Stimulated activated CD8-positive, alpha-beta memory T cell treated with anti-CD3 and anti-CD28 coated beads, Interleukin-4, amount 100 ng/mL, for 4 hours (primary cell): ENCODE measurements at places on chromosomes 2 and 18.

DNA sequence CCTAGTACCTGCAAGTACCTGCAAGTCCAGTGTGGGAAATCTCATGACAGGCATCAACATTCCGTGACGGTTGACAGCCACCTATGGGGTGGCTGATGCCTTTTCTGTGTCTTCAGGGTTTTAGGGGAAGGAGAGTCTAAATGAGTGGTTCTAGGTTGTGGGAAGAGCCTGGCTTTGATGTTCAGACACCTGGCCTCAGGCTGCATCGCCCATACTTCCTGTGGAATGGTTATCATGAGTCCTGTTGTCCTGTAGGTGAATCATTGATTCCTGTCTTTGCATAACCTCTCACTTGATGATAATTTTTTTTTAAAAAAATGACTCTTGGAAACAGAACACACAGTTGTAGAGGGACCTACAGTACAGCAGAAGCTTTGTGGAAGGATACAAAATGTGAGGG is 108.9 kb downstream of the NEDD4L start:
- no peak for DNase-seq

GRCh38 chr2:233227346-233227978 is 24.0 kb upstream of the ATG16L1 start:
- no peak for DNase-seq

DNA sequence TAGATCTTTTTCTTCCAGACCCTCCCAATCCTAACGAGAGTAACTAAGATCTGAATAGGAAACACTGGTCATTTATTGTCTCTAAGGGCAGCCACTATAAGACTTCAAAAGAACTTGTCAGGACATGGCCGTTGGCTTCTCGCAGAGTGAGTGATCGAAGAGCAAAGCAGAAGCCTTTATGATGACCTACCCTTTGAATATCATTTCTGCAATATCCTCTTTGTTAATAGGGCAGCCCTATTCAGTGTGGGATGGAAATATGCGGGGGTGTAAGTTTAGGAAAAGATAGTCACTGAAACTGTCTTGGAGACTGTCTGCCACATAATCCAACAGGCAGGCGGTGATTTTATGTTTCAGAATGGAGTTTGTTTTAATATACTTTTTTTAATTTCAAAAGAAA is 70.9 kb downstream of the FBXO36 start:
- DNase-seq: no peak

- DNase-seq: no peak
Measured at GRCh38 chr2:102929721-102930120, 167.9 kb downstream of the TMEM182 start.

DNA sequence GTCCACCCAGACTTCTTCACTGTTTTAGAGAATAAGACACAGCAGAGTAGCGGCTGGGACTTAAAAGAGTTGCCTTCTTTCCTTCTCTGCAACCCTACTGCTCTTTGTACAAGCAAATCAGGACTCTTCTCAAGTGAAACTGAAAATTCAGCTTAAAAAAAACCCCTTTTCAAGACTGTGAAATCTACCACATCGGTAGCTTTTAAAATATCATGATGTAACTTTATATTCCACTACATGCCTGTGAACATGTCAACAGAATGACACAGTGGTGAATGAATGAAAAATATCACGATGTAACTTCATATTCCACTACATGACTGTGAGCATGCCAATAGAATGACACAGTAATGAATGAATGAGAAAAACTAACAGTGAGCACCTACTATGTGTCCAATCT is 53.4 kb downstream of the TCF4 start:
- DNase-seq: no peak

DNA sequence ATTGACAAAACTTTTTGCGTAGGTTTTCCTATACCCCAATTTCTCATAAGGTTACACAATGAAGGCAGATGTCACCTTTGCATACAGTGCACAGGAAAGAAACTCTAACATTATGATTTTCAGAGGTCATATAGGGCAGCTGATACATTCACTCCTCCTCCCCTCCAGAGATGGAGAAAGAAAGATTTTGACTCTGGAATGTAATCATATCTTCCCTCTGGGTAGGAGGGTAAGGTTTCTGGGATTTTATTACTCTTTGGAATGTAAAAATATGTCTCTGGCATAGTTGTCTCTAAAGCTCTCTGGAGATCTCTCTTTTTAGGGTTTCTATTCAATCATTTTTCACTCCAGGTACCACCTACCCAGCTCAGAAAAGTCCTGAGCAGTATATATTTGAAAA is 398.3 kb downstream of the GPD2 start:
- DNase-seq: no peak

GRCh38 chr2:66522611-66523376 is 87.9 kb downstream of the MEIS1 start:
- DNase-seq: no peak

GRCh38 chr2:212797484-212798205 is 259.0 kb upstream of the ERBB4 start:
- no peak for DNase-seq

DNA sequence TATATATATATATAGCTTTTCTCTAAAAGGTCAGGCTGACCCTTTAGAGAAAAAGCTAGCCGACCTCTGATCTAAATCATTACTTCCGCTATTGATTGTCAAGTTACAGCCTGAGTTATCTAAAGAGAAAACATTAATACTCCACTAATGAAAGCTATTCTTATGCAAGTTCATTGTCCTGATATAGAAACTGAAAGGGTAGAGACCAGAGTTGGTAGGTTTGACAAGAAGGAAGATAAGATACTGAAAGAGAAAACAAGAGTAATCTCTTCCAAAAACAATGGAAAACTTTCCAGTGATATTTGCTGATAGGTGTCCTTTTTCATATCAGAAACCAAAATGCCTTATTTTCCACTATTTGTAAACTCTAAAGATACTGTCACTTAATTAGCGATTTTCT is 62.8 kb upstream of the SLC39A10 start:
- no peak for DNase-seq

- DNase-seq: no peak
Measured at GRCh38 chr2:217223222-217223930, 363.5 kb upstream of the TNP1 start.

GRCh38 chr2:235494716-235495372 is 1.0 kb downstream of the AGAP1 start:
- DNase-seq: no peak

DNA sequence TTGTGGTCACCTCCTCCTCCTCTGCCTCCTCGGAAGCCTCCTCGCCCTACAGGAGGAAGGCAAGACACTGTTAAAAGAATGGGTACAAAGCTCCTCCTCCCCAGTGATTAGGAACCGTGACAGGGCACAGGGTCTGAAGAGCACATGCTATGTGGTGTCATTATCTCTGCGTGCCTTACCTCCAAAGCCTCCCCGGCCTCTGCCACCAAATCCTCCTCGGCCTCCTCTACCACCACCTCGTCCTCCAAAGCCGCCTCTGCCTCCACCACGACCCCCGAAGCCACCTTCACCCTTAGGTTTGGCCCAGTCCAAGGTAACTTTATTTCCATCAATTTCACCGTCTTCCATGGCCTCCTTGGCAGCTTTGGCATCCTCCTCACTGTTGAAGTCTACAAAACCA is 9.1 kb downstream of the NCL start:
- no peak for DNase-seq

GRCh38 chr2:97963880-97964279 is 31.9 kb downstream of the TMEM131 start:
- no peak for DNase-seq

GRCh38 chr2:73415906-73416305 is 30.3 kb downstream of the ALMS1 start:
- DNase-seq: no peak

GRCh38 chr18:27276886-27277285 is 91.8 kb upstream of the CHST9 start:
- no peak for DNase-seq

GRCh38 chr2:9741110-9741509 is 102.2 kb upstream of the TAF1B start:
- no peak for DNase-seq

DNA sequence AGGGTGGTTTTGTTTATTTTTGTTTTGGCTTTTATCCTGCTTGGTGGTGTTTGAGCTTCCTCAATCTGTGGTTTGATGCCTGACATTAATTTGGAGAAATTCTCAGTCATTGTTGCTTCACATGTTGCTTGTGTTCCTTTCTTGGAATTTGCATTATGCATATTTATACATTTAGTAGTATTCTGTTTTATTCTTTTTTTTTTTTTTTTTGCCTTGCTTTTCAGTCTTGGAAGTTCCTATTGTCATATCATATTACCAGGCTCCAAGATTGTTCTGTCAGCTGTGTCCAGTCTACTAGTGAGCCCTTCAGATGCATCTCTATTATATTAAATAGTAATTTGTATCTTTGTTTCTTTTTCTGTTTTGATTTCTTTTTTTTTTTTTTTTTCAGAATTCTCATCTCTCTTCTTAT is 77.0 kb downstream of the EPC2 start:
- DNase-seq: no peak

GRCh38 chr2:175769200-175769599 is 232.9 kb downstream of the LNPK start:
- no peak for DNase-seq

DNA sequence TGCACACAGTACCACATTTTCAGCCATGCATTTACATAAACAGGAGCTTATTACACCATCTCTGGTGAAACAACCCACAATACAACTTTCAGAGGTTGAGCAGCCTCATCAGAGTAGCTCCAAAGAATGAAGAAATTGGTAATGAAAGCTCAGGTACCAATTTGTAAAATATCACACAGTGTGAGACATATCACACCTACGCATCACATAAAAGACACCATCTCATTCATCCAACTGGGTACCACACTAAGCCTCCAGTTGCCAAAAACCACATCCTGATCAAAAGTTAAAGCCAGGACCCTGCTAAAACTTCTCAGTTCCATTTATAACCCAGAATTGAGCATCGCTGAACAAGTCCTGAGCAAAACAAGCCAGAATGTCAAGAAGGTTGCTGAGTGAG is 4.6 kb downstream of the TMEM163 start:
- no peak for DNase-seq

DNA sequence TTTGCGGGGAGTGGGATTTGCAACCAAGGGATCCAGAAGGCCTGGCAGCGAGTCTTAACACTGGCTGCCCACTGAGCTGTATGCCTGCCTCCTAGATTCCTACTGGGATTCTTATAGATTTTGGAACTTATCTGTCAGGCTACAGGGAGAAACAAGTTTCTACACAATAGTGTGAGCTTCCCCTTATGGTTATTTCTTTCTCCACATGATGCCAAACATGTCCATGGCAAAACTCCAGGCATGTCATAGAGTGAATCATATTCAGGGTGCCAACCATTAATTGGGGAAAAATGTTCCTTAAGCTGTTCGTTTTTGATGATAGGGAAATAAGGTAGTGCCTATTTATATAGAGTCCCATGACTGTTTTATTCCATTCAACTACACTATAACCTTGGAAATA is 1185.2 kb upstream of the CELF4 start:
- DNase-seq: no peak

GRCh38 chr2:117621326-117621725 is 193.2 kb upstream of the DDX18 start:
- DNase-seq: no peak

DNA sequence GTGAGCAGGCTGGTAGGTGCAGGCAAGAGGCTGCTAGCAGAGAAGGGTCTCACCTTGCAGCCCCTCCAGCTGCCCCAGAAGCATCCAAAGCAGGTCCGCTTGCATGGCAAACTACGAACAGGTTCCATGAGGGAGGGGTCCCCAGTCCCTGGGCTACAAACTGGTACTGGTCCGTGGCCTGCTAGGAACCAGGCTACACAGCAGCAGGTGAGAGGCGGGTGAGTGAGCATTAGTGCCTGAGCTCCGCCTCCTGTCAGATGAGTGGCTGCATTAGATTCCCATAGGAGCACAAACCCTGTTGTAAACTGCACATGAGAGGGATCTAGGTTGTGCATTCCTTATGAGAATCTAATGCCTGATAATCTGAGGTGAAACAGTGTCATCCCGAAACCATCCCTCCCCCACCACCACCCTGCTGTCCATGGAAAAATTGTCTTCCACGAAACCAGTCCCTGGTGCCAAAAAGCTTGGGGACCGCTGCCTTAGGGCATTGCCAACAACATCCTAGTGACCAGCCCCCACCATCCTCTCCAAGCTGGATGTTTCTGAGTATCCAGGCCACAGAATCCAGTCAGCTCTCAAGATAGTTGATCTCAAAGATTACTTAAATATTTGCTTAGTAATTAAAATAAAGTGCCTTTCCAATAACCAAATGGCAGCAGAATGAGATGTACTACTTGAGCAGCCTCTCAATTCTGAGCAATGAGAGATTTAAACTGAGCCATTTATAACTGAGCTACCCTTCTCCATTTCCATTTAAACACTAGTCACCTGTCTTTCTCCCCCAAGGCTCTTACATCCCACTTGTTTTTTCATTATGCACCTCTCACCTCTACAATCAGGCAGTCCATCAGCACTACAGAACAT is 32.4 kb downstream of the LRP2 start:
- no peak for DNase-seq
